ENCODE measurements at places on chromosomes 3 and 15.

DNA sequence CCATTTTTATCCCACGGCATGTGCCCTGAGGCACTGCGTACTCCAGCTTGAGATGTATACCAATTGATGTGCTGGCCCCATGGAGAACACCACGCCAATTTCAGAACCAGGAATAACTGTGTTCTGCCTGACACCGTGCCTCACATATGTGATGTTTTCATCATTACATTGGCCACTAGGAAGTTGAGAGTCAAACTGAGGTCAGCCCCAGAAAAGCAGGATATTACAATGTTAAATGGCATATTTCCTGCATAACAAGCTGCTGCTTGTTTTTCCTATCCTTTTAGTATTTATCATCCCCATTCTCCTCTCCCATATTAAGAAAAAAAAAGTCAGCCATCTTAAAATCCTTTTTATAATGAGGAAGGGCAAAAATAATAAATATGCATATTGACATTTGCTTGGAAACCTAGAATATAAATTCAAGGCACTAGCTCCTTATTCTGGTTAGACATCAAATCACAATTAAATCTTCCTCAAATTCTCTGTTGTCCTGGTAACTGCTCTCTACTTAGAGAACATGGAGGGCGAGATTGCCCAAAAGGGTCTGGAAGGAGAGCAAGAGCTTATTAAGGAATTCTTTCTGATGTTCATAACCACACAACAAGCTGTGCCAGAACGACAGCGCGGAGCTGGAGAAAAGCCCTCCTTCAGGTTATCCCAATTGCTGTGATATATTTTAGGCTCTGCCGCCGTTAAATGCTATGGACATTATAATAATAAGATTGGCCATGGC lies 112.6 kb downstream of the UACA start:
- no peak for DNase-seq

DNA sequence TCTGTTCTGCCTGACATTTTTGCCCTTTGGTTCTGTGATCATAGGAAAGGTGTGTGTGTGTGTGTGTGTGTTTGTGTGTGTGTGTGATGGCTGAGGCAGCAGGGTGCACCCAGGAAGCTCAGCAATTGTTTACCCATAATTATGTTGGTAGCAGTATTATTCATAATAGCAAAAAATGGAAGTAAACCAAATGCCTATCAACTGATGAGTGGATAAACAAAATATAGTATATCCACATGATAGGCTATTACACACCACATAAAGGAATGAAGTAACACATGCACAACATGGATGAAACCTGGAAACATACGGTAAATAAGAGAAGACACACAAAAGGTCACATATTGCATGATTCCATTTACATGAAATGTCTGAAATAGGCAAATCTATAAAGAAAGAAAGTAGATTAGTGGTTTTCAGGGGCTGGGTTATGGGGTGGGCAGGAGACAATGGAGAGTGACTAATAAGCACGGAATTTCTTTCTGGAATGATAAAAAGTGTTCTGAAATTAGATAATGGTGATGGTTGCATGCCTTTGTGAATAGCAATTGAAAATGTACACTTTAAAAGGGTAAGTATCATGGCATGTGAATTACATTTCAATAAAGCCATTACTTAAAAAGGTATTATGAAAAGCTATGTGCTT lies 167.2 kb downstream of the POLR2M start:
- no peak for DNase-seq

DNA sequence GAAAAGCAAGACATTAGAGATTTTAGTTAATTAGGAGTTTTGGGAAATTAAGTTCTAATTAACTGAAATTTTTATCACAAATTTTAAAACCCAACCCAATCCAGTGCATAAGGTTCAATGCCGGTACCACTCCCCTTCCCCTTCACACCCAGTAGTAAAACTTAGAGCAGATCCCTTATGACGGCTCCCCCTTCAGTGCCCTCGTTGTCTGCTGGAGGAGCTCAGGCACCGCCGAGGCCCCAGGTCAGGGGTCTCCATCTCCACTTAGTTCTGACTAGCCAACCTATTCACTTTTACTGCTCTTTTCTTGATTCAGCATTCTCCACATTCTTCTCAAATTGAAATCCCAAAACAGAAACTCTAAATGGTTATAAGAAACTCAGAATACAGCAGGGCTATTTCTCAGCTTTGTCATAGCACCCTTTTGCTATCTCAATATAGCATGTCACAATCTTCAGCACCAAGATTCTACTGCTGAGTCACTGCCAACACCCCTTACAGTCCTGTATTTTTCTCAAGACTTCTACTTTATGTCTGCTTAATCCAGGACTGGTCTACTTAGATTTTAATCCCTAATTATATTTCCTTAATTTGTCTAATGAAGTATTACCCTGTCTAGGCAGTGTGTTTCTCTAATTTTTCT lies 39.8 kb downstream of the TUBGCP4 start:
- no peak for DNase-seq

GRCh38 chr15:99447497-99448371 lies 118.0 kb upstream of the MEF2A start:
- DNase-seq: peak; percentile 74

- no peak for DNase-seq
These were observed 26.8 kb downstream of the ACAN start for GRCh38 chr15:88830016-88830415.

DNA sequence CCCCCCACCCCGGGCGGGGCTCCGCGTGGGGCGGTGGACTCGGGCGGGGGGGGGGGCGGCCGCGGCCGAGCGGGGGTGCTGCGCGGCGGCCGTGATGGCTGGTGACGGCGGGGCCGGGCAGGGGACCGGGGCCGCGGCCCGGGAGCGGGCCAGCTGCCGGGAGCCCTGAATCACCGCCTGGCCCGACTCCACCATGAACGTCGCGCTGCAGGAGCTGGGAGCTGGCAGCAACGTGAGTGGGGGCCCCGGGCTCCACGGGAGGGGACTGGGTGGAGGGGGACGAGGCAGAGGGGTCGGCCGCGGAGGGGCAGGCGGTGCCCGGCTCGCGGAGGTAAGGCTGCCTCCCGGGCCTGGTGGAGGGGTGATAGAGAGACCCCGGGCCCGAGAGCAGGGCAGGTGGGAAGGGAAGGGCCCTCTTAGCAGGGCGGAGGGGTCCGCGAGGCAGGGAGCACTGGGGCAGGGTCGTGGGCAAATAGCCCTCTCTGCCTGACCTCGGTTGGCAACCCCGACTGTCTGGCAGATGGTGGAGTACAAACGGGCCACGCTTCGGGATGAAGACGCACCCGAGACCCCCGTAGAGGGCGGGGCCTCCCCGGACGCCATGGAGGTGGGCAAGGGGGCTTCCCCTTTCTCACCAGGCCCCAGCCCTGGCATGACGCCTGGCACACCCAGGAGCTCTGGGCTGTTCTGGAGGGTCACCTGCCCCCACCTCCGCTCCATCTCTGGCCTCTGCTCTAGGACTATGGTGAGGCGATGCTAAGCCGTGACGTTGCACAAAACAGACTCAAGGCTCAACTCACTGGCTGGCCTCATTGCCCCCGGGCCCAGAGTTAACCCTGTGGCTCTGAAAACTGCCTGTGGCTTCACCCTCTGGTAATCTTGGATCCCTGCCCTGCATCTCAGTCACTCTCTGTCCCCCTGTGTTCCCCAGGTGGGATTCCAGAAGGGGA lies at the start of gene ECE2:
Gene ECE2 (plus strand): TSS at position 62 of the 950 bp plus-strand sequence. CDS start 132 bp downstream, at position 194.
- DNase-seq: no peak

DNA sequence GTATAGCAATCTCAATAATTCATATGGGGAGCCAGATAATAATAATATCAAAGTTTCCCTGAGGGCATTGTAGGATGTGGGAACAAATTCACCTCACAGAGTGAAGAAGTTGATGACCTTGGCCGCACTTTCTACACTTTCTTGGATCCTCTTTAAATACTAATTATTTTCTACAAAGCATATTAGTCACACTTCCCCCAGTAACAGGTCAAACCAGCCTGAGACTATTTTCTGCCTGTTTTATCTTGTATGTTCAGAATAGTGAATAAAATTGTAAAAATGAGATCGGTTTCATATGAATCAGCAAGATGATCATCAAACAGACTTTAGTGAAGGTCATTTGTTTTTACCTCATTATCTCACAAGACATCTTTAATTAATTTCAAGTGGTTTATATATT lies 2.3 kb upstream of the OR5K3 start:
- DNase-seq: no peak

GRCh38 chr15:87269566-87269965 lies 987.0 kb downstream of the NTRK3 start:
- no peak for DNase-seq

DNA sequence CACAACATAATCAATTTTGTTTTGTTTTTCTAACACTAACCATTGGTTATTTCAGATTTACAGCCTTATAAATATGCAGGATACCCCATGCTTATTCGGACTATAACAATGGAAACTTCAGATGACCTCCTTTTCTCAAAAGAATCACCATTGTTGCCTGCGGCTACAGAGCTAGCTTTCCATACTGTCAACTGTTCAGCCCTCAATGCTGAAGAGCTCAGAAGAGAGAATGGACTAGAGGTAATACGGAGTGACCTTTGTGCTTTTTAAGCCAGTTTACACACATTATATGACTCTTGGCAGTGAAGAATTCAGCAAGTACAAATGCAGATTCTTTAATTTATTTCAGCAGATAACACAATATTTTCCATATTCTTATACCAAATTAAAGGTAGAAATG lies 81.8 kb downstream of the DNAJC13 start:
- DNase-seq: no peak

GRCh38 chr3:44365952-44366351 lies 27.4 kb downstream of the TCAIM start:
- no peak for DNase-seq

- no peak for DNase-seq
These were observed 335.0 kb upstream of the KCNH8 start for GRCh38 chr3:18813300-18813699.

DNA sequence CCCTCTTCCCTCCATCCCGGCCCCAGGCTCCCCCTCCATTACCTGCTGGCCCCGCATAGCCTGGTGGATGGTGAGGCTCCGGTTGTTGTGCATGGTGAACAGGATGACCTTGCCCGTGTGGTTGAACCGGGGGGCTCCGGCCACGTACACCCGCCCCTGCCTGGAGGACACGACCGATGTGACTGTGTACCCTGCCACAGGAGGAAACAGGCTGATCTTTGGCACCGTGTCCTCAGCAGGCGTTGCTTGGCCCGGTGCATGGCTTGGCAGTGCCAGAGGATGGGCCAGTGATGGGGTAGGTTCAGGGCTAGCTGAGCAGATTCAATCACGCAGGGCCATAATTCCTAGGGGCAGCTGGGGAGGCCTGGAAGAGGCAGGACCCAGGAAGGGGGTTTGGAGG lies 58.1 kb downstream of the FEM1B start:
- no peak for DNase-seq

DNA sequence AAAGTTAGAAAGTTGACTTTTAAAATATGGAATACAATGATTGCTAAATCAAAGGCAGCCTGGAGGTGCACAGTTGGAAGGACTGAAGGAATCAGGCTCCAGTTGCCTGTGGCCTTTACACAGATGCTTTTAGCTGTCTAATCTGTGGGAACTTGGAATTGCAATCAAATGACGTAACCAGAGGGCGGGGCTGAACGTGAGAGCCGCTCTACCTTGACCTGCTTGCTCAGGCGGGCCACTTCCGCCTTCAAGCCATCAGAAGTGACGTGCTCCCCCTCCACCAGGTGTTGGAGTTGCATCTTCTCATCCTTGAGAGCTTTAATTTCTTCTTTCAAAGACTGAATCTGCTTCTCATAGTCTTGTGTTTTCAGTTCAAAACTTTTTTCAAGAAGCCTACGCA lies 37.7 kb upstream of the GNB5 start:
- DNase-seq: no peak

- DNase-seq: peak; percentile 46
These were observed 1.5 kb upstream of the CACNA2D3 start for GRCh38 chr3:54120657-54121413.

- DNase-seq: no peak
These were observed 80.0 kb downstream of the ITPR1 start for GRCh38 chr3:4573153-4573552.

DNA sequence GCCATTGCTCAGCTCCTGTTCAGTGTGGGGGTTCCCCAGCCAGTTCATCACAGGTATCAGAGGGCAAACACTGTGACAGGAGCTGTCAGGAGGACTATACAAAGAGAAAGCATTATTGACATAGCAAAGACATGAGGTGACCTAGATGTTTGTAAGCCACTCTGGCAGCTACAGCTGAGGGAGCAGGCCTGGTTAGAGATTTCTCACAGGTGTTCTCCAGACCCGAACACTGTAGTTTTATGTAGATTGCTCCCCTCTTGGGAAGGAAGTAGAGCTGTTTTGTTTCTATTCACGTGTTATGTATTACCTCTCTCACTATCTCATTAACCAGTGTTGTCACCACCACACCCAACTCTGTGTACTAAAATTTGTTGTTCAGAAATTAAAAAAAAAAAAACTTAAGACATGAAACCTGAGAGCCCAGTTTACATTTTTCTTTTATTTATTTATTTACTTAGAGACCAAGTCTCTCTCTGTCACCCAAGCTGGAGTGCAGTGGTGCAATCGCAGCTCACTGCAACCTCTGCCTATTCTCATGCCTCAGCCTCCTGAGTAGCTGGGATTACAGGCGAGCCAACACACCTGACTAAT lies 123.7 kb downstream of the RBPMS2 start:
- DNase-seq: no peak

DNA sequence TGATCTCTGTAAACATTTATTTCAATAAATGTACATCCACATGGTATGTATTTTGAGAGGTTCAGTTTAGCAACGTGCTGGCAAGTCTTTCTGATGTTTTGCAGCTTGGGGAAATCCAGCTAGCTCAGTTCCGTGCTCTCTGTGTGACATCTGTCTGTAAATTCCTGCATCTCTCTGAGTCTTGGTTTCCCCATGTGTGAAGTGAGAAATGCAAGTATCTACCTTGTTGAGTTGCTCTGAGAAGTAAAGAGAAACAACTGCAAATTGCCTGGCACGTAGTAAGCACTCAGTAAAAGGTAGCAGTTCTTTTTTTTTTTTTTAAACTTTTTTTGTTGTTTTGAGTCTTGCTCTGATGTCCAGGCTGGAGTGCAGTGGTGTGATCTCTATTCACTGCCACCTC lies 30.2 kb upstream of the MORF4L1 start:
- DNase-seq: no peak
